ENCODE measurements at places on chromosomes 16 and 17.

DNA sequence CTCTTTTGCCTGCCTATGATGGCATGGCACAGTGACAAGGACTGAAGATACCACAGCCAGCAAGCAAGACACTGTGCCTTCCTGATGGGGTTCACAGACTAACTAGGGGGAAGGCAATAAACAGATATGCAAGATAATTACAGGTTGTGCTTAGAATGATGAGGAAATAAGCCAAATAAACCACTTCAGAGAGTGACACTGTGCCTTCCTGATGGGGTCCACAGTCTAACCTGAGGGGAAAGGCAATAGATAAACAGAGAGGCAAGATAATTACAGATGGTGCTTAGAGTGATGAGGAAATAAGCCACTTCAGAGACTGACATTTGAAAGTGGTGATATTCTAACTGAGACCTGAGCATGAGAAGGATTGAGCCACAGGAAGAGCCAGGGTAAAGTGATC is 84.2 kb downstream of the HS3ST2 start:
- DNase-seq, result no peak

- no peak for DNase-seq
Measured at GRCh38 chr17:81902653-81903414, 796 bp downstream of the NPB start.

GRCh38 chr16:61435346-61435745 is 600.9 kb downstream of the CDH8 start:
- DNase-seq, result no peak

- DNase-seq, result no peak
Measured at GRCh38 chr17:21390294-21390693, 14.1 kb downstream of the KCNJ12 start.

GRCh38 chr17:38572669-38573365 is 32.9 kb downstream of the SRCIN1 start:
- DNase-seq, result no peak

DNA sequence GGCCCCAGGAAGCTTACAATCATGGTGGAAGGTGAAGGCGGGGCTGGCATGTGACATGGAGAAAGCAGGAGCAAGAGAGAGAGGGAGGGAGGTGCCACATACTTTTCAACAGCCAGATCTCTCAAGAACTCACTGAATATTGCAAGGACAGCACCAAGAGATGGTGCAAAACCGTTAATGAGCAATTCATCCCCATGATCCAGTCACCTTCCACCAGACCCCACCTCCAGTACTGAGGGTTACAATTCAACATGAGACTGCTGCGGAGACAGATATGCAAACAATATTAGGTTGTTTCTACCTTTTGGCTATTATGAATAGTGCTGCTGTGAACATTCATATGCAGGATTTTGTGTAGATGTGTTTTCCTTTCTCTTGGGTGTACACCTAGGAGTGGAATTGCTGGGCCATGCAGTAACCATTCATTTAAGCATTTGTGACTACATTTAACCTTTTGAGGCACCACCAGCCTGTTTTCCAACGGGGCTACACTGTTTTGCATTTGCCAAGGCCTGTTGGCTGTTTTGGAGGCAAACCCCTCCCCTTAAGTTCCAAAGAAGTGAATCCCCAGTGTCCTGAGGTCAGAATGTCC is 28.8 kb downstream of the PLCG2 start:
- no peak for DNase-seq

DNA sequence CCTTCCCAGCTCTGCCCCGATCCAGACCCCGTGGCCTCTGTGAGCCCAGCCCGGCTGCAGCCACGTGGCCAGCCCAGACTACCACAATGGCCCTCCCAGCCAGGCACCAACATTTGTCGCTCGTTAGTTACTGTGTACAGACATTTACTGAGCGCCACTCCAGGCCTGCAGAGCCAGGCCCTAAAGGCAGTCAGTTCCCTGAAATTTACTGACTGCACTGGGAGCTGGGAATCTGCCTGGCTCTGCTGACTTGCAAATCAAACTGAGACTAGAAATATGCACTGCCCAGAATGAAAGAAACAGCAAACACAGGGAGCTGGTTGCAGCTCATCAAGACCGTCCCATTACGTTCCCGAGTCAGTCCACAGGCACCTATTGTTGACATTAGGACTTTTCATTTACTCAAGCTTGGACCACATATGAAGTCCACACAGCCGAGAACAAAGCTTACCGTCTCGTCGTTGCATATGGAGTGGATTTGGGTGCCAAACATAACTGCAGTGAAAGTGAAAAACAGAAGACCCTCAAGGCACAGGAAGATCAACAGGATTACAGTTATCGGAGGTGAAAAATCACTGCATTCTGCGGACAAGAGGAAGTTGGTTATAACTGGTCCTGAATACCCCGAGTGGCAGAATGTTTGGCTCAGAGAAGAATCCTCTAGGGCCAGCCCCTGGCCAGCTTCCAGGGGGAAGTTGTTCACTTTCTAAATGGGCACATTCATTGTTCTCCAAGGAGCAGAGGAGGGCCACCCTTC is 34.5 kb downstream of the ZDHHC7 start:
- DNase-seq, result no peak

- no peak for DNase-seq
Measured at GRCh38 chr16:53103811-53104210, 49.0 kb downstream of the CHD9 start.

GRCh38 chr17:20153231-20153630 is 144.1 kb downstream of the SPECC1 start:
- DNase-seq, result no peak

- DNase-seq, result no peak
Measured at GRCh38 chr16:88956546-88957432, 20.2 kb downstream of the CBFA2T3 start.

- DNase-seq, result no peak
Measured at GRCh38 chr16:3950343-3951193, 70.1 kb upstream of the CREBBP start.

DNA sequence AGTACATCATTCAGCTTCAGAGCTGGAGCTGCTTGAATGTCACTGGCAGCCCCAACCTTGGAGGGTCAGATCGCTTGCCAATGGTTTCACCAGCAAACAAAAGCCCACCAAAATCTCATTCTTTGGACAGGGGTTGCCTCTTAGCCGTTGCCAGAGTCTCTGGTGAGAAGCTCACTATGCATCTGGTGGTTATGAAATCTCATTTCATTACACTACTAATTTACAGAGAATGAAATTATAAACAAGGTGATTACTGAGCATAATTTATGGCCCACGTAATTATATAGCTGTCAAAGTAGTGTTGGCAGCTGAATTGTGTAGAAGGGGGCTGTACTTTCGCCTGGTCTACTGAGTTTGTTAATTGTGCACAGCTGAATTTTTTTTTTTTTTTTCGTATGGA is 688.9 kb upstream of the KIF2B start:
- DNase-seq, result no peak

- no peak for DNase-seq
Measured at GRCh38 chr16:2008009-2008526, 1.6 kb downstream of the ZNF598 start.

DNA sequence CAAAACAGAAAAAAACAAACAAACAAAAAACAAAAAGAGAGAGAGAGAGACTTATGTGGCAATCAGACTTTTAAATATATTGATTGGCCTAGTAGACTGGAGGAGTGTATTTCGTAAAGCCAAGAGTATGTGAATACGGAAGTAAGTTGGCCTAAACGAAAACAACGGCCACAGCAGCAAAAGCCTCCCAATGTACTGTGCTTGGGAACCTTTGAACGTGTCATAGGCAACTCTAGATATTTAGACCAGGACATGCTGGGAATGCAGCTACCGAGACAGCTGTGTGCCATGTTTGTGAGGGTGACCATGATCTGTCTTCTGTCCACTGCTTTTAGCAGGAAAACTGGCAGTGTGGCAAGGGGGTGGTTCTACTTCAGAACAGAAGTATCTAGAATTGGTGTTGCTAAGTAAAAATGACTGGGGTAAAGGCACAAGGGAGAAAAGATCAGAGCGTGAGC is 7.4 kb downstream of the MAF start:
- DNase-seq, result no peak

GRCh38 chr17:47803201-47803600 is 18.4 kb downstream of the OSBPL7 start:
- DNase-seq, result no peak

- no peak for DNase-seq
Measured at GRCh38 chr16:25413133-25413532, 155.5 kb upstream of the ZKSCAN2 start.

GRCh38 chr17:51848451-51848850 is 310.1 kb downstream of the CA10 start:
- no peak for DNase-seq

GRCh38 chr17:79616801-79617200 is 6.0 kb upstream of the RBFOX3 start:
- DNase-seq, result no peak

DNA sequence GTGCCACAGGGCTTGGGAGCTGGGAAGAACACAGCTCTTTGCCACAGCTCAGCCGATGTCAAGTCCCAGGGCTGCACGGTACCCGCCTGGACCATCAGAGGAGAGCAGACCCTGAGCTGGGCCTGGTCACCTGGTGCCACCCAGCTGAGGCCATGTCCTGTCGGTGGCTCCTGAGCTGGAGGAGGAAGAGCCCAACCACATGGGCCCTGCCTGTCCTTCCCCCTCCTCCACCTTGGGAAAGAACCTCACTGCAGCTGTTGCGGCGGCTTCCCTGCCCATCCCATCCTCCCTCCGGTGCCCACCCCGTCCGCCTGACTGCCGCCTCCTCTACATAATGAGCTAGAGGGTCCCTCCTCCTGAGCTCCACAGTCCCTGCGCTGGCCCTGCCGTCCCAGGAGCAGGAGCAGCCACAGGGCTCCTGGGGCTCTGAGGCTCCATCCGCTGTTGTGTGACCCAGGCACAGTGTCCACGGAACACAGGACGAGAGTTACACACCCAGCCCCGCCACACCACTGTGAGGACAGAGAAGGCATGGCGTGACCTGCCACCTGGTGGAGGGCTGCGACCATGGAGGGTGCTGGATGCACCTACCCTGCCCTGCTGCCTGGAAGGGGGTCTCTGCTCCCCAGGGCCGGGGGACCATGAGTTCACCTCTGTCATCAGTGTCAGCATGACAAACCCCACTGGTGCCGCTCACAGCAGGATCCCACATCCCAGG is 21.4 kb upstream of the CHMP6 start:
- peak; percentile 53 for DNase-seq

DNA sequence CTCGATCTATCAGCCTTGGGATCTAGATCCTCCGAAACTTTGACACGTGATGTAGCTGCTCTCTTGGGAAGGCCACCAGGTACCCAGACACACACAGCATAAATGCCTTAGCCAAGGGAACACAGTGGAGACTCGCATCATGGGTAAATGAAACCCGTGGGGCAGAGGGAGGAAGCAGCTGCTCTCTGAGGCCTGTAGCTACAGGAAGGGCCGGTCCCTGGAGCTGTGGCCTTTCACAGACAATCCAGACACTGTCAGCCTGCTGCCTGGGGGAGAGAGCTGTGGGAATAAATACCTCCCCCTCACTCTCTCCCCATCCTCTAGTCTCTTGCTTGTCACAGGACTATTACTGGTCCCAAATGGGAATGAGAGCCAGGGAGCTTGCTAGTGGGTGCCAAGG is 351.2 kb downstream of the UTP18 start:
- DNase-seq, result no peak

DNA sequence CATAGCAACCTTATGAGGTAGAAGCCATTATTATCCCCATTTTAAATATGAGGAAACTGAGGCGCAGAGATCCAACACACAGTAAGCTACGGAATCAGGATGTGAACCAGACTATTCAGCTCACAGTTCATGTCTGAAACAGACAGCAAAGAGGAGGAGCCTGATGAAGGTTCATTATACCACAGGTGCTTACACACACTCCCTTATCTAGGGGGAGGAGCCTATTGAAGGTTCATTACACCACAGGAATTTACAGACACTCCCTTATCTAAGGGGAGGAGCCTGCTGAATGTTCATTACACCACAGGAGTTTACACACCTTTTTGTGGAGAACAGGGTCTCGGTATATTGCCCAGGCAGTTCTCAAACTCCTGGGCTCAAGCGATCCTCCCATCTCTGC is 21.9 kb downstream of the C16orf95 start:
- no peak for DNase-seq

DNA sequence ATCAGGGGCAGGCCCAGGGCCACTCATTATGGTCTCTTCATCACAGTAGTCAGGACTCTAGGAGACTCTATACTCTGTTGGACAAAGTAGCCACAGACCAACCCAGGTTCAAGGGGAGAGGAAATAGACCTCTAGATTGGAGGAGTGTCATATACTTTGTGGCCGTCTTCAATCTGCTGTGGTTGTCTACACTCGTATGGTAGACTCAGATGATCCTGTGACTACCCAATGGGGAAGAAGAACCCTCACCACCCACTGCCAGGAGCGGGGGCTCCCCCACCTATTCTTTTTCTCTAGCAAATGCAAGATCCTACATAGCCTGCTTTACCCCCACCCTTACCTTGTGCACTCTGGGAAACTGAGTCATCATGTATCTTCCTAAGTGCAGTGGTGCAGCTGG is 80.5 kb downstream of the KSR1 start:
- no peak for DNase-seq

GRCh38 chr16:61946019-61946418 is 90.2 kb downstream of the CDH8 start:
- DNase-seq, result no peak

DNA sequence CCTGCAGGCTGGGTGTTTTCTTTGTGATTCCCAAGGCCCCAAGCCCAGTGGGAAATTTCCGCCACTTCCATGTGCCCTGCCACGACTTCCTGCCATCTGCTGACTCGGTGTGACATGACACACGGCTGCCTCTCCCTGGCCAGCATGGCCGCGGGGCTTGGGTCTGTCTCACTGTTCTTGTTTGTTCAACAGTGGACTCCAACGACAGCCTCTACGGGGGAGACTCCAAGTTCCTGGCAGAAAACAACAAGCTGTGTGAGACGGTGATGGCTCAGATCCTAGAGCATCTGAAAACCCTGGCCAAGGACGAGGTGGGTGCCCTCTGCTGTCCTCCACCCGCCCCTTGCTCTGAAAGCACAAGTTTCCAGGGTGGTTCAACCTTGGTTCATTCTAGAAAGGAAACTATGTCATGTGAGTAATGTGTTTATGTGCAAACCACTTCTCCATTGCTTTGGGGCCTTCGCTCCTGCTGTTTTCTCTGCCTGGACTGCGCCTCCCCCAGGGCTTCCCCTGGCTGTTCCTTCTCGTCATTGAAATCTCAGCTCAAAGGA is 26.8 kb downstream of the KNOP1 start:
- DNase-seq, result no peak
